CD4-positive, alpha-beta T cell treated with Interferon alpha-2 for 1 hour (primary cell): ENCODE measurements at places on chromosomes 2 and 18.

- DNase-seq = no peak
These were observed 44.4 kb upstream of the IL1R2 start for GRCh38 chr2:101947374-101947773.

DNA sequence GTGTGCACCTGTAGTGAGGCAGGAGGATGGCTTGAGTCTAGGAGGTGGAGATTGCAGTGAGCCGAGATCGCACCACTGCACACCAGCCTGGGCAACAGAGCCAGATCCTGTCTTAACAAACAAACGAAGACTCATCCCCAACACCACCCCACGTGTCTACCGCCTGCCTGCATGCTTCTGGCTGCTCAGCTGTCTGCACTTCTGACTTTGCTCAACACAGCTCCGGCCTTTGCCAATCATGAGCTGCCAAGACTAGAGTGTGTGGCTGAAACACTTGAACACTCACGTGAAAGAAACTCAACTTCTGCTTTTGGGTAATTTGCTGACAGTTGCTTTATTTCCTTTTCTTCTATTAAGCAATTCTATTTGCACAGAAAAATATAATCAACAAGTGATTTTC lies 32.1 kb upstream of the SP3 start:
- DNase-seq = peak; percentile 79

- DNase-seq = no peak
These were observed 130.0 kb downstream of the TAF4B start for GRCh38 chr18:26356045-26356785.

- DNase-seq = no peak
These were observed 44.7 kb downstream of the MARCO start for GRCh38 chr2:118986738-118987137.

GRCh38 chr2:7436096-7436906 lies 519.1 kb downstream of the RNF144A start:
- no peak for DNase-seq

DNA sequence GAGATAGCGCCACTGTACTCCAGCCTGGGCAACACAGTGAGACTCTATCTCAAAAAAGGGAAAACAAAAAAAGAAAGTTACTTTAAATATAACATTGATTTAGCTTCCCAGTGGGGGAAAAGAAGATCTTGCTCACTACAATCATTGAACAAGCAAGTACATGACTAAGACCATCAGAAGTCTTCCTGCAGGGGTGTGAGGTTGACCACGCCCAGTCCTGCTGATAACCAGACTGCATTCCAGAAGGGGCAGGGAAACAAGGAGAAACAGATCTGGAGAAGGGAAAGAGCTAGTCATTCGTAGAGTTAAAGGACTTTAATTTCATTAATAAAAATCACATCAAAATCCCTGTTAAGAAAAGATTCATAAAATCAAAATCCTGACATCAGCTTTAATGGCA lies 77.5 kb downstream of the EPHA4 start:
- DNase-seq = no peak

GRCh38 chr2:63500398-63500797 lies 87.9 kb downstream of the WDPCP start:
- no peak for DNase-seq

GRCh38 chr2:163655667-163656066 lies 80.1 kb downstream of the FIGN start:
- no peak for DNase-seq

GRCh38 chr18:5317186-5317585 lies 21.7 kb upstream of the ZBTB14 start:
- no peak for DNase-seq

GRCh38 chr2:68387408-68388350 lies 22.6 kb downstream of the PLEK start:
- peak; percentile 72 for DNase-seq

DNA sequence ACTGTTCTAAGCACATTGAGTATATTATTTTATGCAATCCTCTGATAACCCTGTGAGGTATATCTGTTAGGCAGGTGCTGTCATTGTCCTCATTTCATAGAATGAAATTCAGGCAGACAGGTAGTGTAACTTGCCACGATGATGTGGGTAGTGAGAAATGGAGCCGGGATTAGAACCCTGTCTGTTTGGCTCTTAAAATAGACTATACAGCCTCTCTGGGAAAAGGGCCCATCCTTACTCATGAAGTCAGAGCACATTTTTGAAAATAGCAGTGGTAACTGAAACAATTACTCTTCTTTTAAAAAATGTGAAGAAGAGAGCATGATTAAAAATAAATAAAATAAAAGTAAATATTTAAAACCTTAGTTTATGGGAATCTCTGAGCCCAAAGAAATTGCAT lies 23.0 kb downstream of the FAM171B start:
- no peak for DNase-seq

GRCh38 chr18:13745696-13746095 lies 19.2 kb downstream of the RNMT start:
- no peak for DNase-seq
